ENCODE measurements at places on chromosomes 11 and 22.

GRCh38 chr11:118313242-118313641 lies 8.7 kb downstream of the CD3E start:
- DNase-seq, result no peak

GRCh38 chr11:131581046-131581445 lies 210.6 kb downstream of the NTM start:
- no peak for DNase-seq

GRCh38 chr11:20429216-20429615 lies 41.7 kb downstream of the PRMT3 start:
- no peak for DNase-seq

DNA sequence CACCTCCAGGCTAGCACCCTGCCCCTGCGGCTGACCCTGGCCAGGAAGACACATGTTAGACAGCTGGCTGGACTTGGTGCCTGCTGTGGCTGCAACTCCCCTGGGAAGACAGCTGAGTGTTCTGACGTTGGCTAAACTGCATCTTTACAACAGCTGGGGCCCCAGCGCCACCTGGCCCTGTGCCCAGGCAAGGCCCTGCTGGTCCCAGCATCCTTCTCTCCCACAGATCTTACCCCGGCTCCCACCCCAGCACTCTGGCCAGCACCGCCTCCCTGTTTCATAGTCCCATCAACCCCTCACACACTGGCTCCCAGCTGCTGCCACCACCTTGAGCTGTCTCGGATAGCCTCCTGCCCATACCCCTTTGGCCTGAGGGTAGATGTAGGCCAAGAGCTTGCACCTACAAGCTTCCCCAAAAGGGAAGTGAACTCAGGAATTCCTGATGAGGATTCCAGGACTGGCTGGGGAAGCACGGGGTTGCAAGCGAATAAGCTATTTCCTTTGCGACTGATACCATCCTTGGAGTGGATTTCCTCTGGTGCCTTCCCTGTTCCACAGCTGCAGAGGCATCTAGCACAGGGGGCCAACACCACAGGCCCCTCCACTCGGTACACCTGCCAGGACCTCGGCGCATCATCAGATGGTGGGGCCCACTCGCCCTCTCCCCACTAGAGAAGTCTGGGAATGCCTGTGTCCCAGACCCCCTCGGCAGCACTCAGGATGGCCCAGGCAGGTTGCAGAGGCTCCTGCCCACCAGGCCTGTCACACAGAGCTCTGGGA lies 28.5 kb downstream of the RSPH14 start:
- DNase-seq, result no peak

DNA sequence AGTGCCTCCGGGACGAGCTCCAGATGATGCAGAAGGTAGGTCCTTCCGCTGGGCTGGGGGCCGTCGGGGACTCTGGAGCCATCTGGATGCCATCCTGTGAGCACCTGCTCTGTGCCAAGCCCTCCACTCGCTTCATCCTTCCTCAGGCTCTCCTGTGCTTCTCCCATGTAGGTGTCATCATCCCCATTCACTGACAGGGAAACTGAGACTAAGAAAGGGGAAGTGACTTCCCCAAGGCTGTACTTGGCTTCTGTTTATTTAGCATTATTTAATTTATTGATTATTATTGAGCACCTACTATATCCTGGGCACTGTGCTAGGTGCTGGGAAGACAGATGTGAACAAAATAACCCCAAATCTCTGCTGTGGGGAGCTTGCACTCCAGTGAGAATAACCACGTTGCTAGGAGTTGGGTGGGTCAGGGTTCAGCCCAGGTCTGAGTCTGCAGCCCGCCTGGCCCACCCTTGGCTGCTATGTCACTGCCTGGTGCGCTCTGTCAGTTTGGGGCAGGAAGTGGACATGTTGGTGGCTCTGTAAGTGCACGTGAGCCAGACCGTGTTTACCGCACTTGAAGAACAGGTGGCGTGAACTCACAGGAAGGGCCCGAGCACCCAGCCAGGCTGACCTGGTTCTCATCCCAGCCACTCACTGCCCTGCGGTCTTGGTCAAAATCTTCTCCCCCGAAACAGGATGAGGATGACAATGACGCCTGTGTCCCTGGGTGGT lies 35.9 kb upstream of the GCAT start:
- no peak for DNase-seq

DNA sequence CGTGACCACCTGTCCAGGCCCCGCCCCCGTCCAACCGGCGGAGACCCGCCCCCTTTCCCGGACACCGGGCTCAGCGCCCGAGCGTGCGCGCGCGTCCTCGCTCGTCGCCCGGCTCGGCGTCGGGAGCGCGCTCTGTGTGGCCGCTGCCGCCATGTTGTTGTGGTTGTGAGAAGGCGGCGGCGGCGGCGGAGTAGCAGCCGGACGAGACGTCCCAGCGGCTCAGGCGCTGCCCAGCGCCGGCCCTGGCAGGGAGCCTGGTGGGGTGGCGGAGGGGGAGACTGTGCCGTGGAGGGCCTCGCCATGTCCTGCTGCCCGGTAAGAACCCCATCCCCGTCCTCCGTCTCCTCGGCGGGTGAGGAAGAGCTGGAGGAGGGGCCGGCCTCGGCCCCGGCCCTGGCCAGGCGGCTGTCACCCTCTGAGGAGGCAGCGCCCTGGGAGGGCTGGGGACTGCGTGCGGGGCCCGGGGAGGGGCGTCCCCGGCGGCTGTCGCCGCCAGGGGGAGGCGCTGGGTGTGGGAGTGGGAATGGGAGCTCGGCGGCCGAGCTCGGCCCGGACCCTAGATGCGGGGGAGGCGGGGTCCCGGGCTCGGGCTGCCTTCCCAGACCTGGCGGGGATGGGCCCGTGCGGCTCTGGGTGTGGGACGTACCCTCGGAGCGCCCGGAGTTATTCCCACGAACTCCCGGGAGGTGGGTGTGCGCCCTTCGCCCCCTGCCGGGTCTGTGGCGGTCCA lies at the start of gene MTMR3:
TSS of gene MTMR3 (plus strand) at position 130 of the 730 bp plus-strand sequence. CDS start 87,886 bp downstream, outside the sequence.
- peak; percentile 88 for DNase-seq

DNA sequence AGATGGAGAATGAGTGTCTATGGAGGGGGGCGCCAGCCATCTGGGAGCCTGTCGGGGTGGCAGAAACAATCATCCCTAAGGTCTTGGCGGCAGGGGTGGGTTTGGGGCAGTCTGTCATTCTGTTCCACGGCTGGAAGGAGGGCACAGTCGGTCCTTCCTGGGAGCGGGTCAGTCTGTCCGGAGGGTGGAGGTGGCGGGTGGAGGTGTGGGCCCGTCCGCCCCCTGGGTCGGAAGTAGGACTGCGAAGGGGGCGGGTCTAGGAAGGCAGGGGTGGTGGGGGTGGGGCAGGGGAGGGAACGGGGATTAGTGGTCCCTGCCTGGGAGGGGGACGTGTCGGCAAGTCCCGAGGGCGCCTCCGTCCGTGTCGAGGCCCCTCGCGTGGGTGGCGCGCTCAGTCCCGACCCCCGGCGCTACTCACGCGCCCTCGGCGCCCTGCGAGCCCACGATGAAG lies 461 bp downstream of the TBC1D10A start:
- no peak for DNase-seq

DNA sequence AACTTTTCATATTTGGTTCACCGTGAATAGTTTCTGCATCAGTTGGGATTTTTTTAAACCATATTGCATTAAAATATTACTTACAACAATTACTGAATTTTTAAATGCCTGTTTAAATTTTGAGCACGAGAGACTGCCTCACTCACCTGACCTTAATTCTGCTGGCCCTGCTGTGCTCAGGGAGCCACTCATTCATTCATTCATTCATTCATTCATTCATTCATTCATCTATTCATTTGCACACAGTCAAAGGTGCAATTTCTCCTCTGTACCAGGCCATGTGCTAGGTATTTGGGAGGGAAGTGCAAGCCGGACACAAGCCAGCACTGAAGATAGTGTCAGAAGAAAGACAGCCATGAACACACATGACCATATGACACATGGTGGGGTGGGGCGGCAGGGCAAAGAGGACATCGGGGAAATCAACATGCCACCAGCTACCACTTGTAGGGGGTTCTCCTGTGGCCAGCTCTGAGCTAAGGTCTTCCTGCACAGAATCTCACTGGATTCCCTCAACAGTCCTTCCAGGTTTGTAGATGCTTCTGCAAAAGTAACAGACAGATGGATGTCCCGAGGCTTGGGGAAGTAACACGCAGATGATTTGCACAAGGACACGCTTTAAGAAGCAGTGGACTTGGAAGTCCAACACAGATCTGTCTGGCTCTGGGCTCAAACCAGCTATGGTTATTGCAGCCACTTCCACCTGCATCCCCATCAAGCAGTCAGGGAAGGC lies 568 bp upstream of the CSF2RB start:
- no peak for DNase-seq

GRCh38 chr11:38796281-38796680 lies 2198.2 kb upstream of the RAG2 start:
- no peak for DNase-seq

GRCh38 chr11:80041136-80042000 lies 600.5 kb upstream of the TENM4 start:
- DNase-seq, result no peak

DNA sequence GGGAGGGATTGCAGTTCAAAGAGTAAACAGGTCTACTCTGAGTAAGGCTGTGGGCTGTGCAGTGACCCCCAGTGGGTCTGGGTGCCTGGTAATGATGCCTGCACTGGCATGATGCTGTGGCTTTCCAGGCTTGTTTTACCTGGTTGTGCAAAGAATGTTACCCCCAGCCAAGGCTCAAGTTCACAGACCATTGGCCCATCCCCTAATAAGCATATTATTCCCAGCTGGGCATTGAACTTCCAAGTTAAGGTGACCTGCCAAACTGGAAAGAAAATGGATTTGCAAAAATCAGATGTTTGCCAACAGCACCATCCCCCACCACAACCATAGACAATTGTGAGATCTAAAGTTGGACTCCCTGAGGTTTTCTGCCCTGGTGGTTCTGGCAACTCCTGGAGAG lies 7.9 kb upstream of the EHF start:
- DNase-seq, result no peak

GRCh38 chr11:129302386-129303101 lies 73.1 kb upstream of the BARX2 start:
- no peak for DNase-seq

DNA sequence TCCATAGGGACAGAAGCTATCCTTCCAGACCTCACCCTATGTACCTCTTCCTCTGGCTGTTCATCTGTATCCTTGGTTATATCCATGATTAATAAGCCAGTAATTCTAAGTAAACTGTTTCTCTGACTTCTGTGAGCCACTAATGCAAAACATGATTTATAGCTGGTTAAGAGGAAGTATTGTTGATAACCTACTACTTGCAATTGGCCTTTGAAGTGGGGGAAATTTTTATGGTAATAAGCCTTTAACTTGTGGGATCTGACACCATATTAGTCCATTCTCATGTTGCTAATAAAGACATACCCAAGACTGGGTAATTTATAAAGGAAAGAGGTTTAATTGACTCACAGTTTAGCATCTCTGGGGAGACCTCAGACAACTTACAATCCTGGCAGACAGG lies 21.9 kb downstream of the CASP12 start:
- no peak for DNase-seq

GRCh38 chr22:30628491-30628890 lies 7.1 kb upstream of the SLC35E4 start:
- no peak for DNase-seq

- DNase-seq, result no peak
These were observed 627.6 kb downstream of the NTM start for GRCh38 chr11:131998020-131998419.

DNA sequence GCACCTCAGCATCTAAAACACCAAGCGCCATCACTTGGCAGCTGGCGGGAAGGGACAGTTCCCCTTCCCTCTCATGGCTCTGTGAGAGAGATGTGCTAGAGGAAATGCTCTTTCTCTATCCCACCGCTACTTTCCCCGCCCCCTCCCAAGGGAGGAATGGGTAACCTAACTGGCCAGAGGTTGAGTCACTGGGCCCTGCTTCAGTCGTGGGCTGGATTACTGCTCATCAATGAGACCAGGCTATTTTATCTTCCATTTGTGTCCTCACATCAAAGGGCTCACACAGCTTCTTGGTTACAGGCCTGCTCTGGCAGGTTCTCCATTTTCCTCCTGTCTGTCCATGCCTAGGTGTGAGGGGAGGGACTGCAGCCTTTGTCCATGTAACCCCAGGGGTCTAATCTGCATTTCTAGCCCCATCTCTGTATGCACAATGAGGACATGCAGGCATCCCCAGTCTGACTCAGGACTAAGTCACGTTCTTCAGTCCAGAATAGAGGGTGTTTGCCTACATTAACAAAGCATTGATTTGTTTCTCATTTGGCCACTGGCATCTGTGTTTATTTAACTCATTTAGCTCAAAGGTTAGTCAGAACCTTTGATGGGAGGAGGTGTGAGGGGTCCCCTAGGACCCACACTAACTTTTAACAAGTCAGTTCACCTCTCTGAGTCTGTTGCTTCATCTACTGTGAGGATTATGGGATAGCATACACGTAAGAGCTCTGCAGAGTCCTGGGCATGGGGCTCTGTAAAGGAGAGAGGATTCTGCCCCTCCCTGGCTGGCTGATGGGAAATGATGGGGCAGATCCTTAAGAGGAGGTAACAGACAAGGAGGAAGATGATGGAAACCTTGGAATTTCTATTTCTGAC lies 99.1 kb downstream of the XRRA1 start:
- DNase-seq, result no peak

- DNase-seq, result no peak
These were observed 9.9 kb upstream of the TTLL1 start for GRCh38 chr22:43099095-43099494.

- DNase-seq, result no peak
These were observed 124.4 kb upstream of the ZC3H12C start for GRCh38 chr11:109968781-109969180.

- peak; percentile 94 for DNase-seq
These were observed 133.6 kb upstream of the C11orf58 start for GRCh38 chr11:16604794-16605388.

DNA sequence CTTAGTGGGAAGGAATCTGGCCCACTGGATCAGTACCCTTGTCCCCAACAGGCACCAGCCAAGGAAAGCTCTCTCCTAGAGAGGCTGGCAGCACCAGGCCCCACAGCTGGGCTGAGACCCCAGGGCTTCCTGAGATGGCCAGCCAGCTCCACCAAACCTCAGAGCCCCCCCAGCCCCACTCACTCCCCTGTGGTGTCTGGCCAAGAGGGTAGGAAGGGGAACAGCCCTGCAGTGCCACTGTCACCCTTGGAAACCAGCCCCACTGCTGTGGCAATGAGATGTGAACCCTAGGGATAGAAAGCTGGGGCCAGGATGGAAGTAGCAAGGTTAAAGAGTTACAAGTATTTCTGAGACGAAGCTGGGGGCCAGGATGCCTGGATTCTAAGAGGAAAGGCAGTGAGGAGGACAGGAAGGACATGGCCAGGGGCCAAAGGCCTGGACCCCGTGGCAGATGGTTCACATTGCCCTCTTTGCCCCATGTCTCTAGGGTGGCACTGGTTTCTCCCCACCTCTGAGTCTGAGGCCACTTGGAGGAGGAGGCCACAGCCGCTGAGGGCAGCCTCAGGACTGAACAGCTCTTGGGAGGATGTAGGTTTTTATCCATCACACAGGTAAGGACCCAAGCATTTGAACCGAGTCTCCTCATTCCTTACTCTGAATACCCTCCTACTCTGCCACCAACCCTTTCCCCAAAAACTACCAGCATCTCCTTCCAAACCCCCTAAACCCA lies 28.8 kb downstream of the NRXN2 start:
- DNase-seq, result no peak

- DNase-seq, result no peak
These were observed 409.5 kb downstream of the MIAT start for GRCh38 chr22:27066856-27067255.

- DNase-seq, result peak; percentile 57
These were observed 2.3 kb upstream of the RAD9A start for GRCh38 chr11:67389477-67389876.

GRCh38 chr11:28257761-28258160 lies 149.6 kb downstream of the METTL15 start:
- no peak for DNase-seq

Data from hematopoietic multipotent progenitor cell treated with erythropoietin and hydrocortisone succinate and interleukin-3 and kit ligand, for 8 days (in vitro differentiated cells).